ENCODE measurements at places on chromosomes 5 and 9.

DNA sequence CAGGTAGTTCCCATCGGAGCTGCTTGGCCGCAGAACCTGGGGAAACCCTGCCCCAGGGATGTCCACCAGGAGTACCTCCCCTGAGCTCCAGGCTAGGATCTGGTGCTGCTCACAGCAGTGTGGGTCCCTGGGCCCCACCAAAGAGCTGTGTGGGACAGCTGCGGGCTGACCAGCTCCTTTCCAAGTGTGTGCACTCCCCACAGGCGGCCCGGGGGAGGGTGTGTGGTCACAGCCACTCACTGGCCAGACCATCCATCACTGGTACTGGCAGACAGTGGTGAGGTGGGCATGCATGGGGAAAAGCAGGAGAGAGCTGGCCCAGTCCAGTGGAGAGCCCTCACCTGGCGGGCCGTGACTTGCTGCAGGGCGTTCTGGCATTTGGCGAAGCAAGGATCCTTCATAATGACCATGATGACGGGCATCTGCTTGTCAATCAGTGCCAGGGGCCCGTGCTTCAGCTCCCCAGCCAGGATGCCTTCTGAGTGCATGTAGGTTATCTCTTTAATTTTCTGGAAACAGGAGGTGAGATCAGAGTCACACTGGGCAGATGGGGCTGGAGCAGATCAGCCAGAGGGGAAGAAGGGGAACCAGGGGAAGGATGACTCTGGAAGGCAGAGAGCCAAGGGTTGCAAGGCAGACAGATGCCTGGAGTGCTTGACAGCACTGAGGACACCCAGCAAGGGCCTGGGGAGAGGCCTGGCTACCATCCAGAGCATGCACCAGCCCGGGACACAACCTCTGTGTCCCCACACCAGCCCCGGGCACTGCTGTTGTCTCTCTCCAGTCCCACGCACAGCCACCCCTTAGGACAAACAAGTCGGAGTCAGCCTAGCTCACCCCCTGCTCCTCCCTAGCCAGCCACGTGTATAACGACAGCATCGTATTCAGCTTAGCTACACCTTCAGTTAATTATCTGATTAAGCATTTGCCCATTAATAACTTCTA lies 12.8 kb upstream of the MAPK9 start:
- DNase-seq: no peak

DNA sequence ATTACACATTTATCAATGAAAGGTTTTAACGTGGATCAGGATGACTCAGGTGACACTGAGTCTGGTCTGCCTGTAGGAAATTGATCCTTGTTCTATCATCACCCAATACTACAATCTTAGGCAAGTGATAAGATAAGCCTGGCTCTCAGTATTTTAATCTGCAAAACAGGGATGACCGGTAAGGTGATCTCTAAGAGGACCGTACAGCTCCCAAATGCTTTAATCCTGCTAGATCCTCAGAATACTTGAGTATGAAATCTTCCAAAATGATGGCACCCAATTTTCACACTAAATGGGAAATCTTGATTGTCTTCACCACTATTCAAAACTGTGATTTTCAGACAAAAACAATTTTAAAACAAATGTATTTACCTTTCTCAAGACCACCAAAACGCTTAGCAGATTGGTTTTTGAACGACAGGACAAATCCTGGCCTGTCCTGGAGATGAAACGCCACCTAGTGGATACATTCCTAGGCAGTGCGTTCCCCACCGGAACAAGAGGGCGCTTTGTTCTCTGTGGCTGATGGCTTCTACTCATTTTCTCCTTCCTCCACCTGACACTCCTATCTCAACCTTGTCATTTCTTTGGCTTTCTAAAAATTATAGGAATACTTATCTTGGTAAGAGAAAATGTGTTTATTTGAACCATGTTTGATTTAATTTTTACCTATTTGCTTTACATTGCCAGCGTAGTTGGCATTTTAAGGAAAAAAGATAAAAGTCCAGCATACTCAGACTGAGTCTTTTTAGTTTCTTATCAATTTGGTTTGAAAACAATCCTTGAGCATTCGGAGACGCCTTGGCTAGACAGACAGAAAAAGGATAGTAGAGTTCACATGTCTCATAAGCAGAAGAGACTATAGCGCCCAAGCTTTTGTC lies 41.2 kb upstream of the VCAN start:
- peak; percentile 67 for DNase-seq

DNA sequence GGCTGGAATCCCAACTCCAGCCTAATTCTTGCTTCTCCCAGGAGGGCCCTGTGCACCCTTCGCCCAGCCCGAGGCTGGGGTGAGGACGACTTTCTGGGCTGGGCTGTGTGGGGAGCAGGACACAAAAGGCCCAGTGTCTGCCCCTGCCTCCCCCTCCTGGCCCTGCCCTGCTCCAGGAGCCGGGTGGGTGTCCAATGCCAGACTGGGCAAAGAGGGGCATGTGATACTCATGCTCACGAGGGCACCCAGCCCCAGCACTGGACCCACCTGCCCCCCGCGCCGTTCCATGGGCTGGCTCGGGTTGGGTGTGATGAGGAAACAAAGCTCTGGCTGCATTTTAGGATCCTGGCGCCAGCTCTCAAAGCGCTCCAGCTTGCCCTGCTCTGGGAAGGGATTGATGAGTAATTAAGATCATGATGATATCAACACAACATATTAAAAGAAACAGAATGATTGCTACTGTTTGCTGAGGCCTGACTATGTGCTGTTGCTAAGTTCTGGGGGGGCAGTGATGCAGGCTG lies 30.7 kb downstream of the LHX2 start:
- DNase-seq: no peak

- no peak for DNase-seq
These were observed 381.3 kb downstream of the ANXA1 start for GRCh38 chr9:73532985-73533384.

DNA sequence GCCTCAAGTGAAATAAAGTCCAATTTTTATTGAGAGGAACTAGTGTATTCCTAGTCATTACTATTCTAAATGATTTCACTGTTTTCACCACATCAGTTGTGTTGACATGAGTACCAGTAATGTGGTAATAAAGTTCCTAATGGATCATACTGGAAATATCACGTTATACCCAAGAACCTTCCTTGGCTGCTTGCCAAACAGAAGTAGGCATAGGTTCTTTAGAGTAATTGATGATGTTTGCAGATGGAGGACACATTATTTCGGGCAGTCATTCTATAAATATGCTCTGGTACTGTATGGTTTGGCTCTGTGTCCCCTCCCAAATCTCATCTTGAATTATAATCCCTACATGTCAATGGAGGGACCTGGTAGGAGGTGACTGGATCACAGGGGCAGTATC lies 15.1 kb downstream of the SNCAIP start:
- DNase-seq: no peak

DNA sequence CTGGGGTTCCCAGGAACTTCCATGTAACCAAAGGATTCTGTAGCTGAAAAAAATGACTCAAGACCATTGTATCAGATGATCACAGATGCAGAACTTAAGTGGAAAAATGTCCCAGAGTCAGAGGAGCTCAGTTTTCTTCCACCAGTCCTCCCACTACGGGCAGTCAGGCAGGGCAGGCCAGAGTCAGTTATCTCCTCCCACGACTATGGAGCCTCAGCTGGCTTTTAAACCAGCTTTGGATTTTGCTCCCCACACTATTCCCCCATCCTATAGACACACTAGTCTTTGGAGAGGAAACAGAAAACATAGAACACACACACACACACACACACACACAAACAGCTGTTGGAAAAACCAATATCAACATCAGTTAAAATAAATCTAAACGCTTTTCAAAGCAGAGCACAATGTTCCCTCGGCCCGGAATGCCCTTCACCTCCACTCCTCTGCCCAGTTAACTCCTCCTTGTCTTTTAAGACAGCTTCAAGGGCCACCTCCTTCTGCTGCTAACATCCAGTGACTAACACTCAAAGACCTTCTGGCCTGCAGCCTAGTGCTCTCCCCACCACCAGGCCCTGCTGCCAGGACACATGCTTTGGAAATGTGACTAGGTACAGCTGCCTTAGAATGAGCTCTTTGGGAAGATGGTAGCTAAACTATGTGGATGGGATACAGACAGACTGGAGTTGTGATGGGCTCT lies 56.8 kb downstream of the NIPAL4 start:
- peak; percentile 91 for DNase-seq

DNA sequence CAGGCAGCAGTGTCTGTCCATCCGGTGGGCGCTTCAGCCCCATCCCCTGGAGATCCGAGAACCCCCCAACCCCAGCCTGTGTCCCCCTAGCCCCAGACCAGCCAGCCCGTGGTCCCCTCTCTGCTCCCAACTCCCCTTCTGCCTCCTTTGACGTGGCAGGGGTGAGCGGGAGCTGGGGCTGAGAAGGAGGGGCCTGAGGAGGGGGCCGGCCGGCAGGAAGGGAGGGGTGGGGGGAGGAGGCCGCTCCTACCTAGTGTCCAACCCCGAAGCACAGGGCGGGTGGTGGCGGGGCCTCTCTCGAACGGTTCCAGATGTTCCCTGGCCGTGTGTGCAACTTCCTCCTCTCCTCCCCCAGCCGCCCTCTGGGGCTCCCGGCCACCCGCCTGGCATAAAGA lies 31.0 kb downstream of the GOLGA2 start:
- peak; percentile 96 for DNase-seq

DNA sequence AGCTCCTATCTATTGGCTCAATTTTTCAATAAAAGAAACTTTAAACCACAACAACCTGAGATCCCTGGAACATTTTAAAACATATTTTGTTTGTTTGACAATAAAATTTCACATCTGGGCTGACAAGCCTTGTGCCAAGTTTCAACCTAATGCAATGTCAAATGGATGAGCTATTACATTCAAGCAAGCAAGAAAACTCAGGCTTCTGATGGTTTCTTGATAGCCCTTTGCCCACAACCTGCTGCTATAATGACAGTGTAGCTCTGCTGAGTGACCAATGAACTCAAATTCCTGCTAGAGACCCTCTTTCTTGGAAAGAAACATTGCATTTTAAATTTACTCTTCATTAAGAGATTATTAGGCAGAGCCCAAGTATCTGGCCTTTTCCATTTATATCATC lies 472.9 kb downstream of the ARHGEF28 start:
- no peak for DNase-seq

- no peak for DNase-seq
These were observed 6.8 kb upstream of the S1PR3 start for GRCh38 chr9:88984543-88984883.

DNA sequence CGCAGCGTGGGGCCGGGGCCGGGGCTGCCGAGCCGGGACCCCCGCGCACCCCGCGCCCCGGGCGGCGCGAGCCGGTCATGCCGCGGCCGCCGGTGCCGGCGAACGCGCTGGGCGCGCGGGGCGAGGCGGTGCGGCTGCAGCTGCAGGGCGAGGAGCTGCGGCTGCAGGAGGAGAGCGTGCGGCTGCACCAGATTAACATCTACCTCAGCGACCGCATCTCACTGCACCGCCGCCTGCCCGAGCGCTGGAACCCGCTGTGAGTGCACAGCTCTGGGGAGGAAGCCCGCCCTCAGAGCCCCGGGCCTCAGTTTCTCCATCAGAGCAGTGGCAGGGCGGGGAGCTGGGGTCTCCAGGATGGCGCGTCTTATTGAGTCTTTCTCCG lies 335 bp downstream of the GALNT12 start:
- DNase-seq: no peak

DNA sequence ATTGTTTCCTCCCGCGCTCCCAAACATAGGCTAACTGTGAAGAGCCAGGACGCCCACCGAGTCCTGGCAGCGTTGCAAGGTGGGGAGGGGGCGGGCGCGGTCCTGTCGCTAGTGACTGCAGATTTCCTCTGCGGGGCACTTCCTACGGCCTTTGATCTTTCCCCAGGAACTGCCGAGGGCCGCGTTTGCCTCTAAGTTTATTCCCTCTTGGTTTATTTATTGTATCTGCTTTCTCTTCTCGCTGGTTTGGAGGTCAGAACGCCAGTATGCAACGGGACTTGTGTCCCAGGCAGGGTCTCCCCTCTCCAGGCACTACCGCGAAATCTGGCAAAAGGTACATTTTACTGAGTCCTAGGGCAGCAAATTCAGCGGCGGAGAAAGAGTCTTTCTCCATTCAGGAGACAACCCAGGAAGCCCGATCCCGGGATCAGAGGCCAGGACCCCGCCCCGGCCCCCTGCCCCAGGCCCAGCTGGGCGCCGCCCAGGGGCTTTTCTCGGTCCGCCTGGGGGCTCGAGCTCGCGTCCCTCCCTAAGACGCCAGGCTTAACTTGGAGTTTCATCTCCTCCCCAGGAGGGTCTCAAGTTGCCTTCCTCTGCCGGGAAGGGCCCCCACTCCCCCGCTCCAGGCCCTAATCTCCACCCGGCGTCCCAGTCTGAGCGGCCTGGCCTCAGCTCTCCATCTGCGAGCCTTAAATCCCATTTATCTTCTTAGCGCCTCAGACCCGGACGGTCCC lies 884 bp upstream of the EGFLAM start:
- DNase-seq: no peak

GRCh38 chr9:127444283-127444920 lies 6.8 kb downstream of the RPL12 start:
- DNase-seq: no peak

GRCh38 chr9:131661568-131662288 lies 78.1 kb downstream of the RAPGEF1 start:
- no peak for DNase-seq

DNA sequence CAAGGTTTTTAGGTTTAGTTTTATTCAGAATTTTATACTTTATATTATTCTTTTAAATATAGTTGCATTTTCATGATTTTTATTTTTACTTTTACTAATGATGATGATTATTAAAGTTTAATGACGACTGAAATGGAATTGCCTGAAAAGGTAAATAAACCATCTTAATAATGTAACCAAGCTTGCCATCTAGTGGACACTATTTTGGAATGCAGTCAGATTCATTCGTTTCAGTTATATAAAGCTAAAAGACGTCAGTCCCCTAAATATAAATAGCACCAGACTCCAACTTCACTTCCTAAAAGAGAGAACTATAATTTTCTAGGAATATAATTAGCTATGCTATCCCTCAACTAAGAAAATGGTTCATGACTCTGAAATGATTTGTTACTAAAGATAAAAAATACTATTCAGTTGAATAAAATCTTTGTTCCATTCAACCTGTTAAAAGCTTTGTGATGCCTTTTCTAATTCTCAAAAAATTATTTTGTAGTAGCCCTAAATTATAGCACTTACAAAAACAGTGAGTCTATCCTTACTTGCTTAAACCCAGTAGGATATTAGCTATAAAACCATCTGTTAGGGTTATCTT lies 19.9 kb downstream of the ABITRAM start:
- peak; percentile 50 for DNase-seq

DNA sequence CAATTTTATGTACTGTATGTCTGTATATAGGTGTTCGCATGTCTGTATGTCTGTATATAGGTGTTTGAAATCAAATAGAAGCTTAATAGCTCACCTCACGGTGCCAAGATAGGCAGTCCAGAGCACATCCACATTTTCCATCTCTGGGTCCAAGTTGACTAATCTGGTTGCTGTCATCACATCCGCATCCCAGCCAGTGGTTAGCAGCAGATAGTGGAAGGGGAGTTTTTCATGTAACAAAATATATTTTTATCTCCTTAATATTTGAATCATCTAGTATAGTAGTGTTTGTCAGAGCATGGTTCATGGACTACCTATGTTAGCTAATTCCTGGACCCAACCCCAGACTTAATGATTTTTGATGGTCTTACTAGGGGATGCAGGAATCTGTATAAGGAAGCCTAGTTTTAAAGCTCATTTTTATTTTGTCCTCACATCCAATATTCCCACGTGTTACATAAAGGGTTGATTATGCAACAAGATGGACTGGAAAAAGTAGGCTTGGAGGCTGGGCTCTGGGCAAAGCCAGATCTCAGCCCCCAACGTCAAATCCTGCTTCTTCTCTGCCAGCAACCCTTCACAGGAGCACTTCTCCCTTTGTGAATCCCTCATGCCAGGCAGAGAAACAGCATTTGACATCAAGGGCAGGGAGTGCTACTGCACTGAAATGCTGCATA lies 219.7 kb downstream of the ZSWIM6 start:
- DNase-seq: no peak

- no peak for DNase-seq
These were observed 305.5 kb downstream of the ARRDC3 start for GRCh38 chr5:91077623-91078022.
